Nephron progenitor cell (in vitro differentiated cells): ENCODE measurements at places on chromosomes 5 and 9.

GRCh38 chr5:94473936-94474335 lies 144.5 kb downstream of the KIAA0825 start:
- DNase-seq: no peak

DNA sequence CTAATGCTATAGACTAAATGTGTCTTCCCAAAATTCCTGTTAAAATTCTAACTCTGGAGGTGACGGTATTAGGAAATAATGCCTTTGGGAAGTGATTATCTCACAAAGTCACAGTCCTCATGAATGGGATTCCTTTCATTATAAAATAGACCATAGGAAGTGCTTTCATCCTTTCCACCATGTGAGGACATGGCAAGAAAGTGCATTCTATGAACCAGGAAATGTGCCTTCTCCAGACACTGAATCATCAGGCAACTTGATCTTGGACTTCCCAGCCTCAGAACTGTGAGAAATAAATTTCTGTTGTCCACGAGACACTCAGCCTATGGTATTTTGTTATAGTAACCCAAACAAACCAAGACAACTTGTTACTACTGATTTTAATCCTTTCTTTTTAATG lies 582.4 kb upstream of the C9orf72 start:
- no peak for DNase-seq

GRCh38 chr5:18699681-18700080 lies 1065.4 kb downstream of the TAF11L14 start:
- no peak for DNase-seq

DNA sequence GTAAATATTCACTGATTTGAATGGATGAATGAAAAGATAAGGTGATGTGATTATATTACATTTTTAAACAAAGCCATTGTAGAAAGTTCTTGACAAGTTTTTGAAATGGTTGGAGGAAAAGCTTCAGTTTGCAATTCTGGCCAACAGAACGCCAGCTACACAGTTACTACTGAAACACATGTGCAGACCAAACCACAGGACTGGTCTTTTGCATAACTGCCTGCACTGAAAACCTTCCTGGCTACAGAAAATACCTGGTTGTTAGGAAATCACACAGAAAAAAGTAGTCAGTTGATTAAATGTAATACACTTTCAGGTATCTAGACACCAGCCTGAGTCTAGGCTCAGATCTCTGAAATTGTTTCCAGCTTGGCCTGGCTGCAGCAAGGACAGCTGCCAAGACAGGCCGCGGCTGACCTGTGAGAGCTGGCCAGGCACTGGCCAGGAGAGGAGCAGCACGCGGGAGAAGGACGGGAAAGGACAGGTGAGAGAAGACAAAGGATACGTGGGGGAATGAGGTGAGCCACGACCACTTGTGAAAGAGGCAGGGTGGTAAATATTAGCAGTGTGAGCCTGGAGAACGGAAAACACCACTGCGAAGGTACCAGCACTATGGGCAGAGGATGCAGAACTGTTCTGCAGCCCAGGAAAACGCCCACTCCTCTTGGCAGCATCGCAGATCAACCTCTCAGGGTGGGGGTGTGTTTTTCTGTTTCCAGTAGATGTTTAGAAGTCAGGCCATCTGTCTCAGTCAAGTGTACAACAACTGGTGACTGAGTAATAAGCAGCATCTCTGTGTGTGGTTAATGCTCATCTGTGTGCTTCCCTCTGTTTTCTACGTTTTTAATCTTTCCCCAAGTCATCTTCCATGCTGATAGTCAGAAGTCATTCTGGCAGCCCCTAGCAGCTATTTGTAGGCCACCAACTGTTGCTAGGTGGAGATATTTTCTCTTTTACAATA lies 137.4 kb downstream of the SCAMP1 start:
- no peak for DNase-seq

DNA sequence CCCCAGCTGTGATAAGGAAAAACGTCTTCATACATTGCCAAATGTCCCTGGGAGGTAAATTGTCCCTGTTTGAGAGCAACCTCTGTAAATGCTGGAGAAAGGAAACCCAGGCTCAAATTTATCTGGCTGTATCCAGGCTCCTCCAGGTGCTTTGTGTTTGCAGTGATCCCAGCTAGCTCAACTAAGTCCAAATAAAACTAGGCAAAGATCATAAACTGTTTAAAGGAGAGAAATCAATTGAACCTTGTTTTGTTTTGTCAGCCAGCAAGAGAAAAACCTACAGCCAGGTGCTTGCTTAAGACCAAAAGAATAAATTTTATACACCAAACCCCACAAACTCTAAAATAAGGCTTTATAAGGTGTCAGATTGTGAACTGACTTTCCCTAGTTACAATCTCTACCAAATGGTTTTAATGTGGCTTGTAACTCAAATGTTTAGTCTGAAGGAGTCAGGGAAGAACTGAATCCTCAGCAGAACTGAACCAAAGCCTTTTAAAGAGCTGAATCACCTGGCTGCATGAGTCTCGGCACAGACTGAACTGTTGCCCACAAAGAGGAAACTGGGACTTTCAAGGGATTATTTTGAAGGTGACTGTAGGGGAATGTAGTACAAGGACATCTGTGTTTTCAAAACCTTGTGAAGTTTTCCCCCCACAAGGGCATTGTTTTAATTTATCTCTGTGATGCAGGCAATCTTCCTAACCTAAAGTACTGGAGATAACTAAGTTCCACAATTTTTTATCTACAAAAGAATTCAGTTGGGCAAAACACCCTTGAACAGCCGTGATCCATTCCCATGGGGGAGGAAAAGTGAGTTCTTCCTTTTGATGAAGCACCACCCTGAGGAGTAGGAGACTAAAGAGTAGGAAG lies 201.7 kb upstream of the TARS1 start:
- no peak for DNase-seq

DNA sequence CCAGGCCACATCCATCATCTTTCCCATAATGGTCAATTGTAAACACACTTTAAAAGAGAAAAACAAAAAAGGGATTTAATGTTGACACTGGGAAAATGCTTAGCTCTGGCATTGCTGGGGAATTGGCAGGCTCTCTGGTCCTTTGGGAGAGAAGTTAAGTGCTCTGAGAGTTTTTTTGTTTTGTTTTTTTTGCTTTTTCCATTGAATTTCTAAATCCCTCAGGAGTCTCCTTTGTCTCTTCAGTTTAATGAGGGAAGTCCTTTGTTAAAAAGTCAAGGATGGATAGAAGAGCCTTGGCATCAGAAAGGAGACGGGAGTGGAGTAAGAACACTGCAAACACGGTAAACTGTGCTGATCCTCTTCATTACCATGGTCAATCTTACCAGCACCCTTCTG lies 7.1 kb upstream of the HAND1 start:
- no peak for DNase-seq

DNA sequence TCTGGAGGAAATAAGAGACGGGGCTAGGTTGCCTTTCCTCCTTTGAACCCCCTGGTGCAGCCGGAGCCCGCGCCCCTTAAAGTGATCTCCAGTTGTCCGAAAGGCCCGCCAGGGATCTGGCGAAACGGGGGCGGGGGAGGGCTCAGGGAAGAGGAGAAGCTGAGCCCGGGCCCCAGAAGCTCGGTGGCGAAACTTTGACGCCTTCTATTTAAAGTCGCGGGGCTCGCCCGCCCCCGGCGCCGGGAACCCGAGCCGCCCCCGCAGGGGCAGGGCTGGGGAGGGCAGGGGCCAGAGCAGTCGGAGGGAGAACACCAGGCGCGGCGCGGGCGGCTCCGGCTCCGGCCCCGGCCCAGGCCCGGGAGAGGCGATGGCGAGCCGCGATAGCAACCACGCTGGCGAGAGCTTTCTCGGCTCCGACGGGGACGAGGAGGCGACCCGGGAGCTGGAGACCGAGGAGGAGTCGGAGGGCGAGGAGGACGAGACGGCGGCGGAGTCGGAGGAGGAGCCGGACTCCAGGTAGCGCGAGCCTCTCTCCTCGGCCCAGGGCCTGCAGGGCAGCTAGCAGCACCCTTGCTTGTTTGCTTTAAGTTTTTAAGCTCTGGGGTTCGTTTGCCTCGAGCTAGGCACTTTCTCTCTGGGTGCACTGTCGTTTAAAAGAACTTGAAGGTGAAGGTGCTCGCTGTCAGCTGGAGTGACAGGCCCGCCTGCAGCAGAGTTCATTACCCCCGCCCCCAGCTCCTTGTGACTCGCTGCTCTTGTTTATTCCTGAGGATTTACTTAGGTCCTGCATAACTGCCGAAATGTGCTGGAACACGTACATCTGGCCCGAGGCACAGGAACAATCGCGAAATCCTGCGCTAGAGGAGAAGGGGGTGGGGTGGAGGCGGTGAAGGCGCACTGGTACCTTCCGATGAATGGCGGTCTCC lies at the start of gene CMYA5:
TSS of gene CMYA5 (plus strand) at position 296 of the 926 bp plus-strand sequence. CDS start at position 368, 72 bp downstream.
- peak; percentile 66 for DNase-seq

GRCh38 chr9:26462213-26462612 lies 430.4 kb downstream of the CAAP1 start:
- no peak for DNase-seq

DNA sequence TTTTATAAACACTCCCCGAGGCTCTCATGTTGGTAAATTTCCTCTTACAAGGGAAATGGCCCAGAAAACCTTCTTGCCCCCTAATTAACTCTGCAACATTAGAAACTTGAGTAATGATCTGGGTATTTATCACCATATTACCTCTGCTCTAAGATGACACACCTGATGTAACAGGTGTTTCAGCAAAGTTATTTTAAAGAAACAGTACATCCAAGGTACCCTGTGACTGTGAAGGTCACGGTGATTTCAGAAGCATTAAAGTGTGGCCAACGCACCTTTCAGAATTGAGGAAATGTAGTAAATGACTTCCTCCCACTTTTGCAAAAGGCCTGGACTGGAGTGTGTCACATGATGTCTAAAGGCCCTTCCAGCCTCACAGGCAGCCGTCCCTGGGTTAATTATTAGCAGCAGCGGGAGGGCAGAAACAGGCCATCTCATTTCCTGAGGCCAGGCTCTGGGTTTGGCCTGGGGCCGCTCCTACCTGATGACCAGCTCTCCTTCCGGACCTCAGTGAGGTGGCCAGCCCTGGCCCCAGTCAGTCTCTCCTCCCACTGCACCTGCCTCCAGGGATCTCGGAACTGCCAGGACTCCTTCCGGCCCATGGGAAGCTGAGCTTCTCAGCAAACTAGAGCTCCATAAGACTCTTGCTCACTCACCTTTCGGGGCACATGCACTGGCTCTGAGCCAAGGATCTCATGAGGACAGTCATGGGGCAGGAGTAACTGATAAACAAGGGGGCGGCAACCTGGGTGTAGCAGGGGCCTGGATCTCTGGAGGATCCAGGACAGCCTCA lies 20.7 kb downstream of the PTPN3 start:
- peak; percentile 34 for DNase-seq

DNA sequence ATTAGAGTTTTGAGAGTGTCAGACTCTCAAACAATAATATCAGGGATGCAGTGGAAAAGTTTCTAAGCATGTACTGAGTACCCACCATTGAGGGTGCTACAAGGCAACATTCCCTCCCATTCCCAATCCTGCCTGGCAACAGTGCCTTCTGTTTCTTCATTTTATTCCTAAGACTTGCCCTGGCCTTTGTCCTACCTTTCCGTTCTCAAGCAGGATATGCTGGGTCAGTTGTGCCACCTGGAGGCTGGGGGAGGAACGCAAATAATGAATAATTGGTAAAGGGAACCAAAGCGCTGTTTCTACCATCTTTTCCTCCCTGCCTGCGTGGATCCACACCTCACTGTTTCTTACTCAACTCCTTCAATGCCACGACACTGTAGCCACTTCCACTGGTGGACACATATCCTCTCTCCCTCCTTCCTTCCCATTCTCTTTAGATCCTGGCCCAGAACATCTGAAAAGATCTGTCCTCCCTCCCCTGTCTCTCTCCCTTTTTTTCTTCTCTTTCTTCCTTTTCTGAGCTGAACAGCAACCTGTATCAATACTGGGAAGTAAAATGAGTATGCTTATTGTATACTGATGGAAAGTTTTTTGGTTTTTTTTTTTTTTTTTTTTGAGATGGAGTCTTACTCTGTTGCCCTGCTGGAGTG lies 149.5 kb downstream of the C9orf152 start:
- DNase-seq: peak; percentile 33
